Sigmoid colon (tissue), 7 donors: ENCODE measurements at places on chromosomes 3 and 15. TPM values are rescaled to one million over a fixed set of nuclear protein-coding genes. Genes with fewer than 3 reads are reported as not detected.

GRCh38 chr15:84003791-84004503 is 231.6 kb upstream of the GOLGA6L4 start:
- no peak for DNase-seq

DNA sequence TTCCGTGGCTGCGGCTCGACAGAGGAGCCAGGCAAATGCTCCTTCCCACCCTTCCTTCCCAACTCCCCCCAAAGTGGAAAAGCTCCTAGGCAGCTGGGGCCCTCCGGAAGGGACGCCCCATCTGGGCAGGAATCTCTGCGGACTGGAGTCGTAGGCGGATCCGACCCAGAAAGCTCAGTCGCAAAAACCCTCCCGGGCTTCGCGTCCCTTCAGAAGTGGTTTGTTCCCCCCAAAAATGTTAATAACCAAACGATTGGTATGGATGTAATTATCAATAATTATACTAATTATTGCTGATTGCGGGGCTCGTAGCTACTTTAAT is 3.8 kb downstream of the RNU6-1 start:
- peak; percentile 63 for DNase-seq

The WNT7A gene
- not detected for total RNA-seq

DNA sequence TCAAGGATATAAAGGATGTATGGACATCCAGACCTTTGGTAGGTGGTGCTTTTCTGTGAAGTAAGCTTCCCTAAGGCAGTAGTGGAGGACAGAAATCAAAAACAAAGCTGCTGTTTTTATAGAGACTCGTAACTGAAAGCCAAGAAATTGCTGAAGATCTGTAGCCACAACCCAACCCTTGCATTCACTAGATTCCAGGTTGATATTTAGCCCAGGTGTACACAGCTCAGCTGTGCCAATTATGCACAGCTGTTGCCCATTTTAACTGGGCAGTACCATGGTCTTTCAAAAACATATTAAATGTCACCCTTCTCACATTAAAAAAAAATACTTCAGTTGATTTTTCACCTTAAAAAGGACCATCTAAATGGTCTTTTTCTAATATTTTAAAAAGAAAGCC is 75.8 kb downstream of the CNTN3 start:
- DNase-seq, result no peak

The CDHR4 gene
- not detected for total RNA-seq

- DNase-seq, result no peak
Observed at GRCh38 chr15:96052154-96052553, 278.3 kb upstream of the NR2F2 start.

- DNase-seq, result no peak
Observed at GRCh38 chr3:134959516-134959915, 164.5 kb downstream of the EPHB1 start.

The ANKUB1 gene
- total RNA-seq, result not detected

The TMEM44 gene
- 11.9 TPM for total RNA-seq

GRCh38 chr3:58329150-58329921 is 3.4 kb upstream of the PXK start:
- no peak for DNase-seq

The GADL1 gene
- not detected for total RNA-seq

The TEX55 gene
- not detected for total RNA-seq

The SEMA5B gene
- total RNA-seq, result not detected

The XCR1 gene
- total RNA-seq, result under 0.01 TPM

GRCh38 chr3:52827866-52828376 is 2.6 kb downstream of the ITIH4 start:
- DNase-seq, result no peak

DNA sequence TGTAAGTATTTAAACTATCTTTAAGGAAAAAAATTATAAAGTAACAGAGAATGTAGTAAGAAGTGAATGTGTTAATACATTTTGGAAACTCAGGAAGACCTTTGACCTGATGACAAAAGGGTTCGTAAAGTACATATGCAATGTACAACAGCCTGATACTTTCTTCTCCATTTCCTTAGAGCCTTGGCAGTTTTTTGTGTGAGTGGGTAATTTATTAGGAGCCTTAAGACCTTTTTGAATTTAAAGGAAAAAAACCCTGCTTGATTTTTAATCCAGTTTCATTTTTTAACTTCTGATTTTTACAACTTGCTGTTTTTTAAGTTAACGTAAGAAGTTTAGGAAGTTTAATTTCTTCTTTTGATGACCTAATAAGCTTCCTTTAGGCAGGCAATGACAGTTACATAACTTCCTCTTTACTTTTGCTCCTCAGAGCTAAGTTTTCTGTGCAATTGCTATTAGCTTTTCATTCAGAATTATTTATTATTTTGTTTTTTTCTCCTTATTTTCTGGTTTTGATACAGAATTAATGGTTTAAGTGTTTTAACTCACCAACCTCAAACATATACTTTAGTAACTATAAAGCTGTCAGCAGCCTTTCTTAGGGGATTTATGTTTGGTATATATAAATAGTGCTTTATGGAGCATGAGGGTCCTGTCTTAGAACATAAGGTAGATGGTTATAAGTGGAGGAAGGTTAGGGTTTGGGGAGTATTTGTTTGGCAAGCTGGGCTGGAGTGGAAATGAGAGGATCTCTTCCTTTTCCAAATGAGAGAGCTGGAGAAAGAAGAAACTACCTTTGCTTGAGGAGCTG is 35.2 kb downstream of the ARMC8 start:
- DNase-seq, result no peak

The CFAP44 gene
- 4.3 TPM for total RNA-seq
